ENCODE measurements at places on chromosomes 16 and 17.

DNA sequence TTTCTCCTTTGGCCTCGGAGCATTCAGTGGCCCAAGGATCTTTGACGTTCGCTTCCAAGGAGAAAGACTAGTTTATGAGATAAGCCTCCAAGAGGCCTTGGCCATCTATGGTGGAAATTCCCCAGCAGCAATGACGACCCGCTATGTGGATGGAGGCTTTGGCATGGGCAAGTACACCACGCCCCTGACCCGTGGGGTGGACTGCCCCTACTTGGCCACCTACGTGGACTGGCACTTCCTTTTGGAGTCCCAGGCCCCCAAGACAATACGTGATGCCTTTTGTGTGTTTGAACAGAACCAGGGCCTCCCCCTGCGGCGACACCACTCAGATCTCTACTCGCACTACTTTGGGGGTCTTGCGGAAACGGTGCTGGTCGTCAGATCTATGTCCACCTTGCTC is 1.4 kb downstream of the AOC3 start:
- DNase-seq, result no peak

DNA sequence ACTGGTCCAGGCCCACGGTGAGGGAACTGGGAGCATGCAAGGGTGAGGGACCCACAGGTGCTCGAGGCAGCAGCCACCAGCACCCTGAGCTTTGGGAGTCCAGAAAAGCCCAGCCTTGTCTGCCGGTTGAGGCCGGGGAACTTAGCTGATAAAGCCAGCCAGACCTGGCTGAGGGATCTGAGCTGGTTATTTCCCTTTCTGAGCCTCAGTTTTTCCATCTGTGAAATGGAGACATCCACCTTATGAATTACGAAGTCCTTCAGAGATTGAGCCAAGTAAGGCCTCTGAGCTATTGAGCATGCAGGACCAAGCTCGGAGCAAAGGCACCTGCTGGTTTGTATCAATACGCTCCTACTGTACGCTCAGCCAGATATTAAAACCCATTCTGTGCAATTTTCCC is 13.8 kb downstream of the NECAB2 start:
- DNase-seq, result no peak

GRCh38 chr16:85113168-85113733 is 979 bp upstream of the CIBAR2 start:
- DNase-seq, result no peak

DNA sequence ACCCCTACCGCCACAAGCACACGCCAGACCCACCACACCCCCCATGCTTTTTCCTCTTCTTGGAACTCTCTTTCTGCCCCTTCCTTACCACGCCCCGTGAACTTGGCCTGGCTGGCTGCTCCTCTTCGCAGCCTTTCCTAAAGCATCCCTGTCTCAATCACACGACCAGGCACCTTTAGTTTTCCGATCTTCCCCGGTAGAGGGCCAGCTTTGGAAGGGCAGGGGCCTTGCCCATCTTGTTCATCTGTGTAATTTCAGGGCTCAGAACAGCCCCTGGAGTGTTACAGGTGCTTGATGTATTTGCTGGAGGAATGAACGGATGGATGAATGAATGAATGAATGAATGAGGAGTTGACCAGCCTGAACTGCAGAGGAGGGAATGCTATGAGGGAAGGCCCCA is 3.7 kb downstream of the SPPL2C start:
- no peak for DNase-seq

GRCh38 chr17:30208214-30208613 is 27.3 kb downstream of the SLC6A4 start:
- no peak for DNase-seq

DNA sequence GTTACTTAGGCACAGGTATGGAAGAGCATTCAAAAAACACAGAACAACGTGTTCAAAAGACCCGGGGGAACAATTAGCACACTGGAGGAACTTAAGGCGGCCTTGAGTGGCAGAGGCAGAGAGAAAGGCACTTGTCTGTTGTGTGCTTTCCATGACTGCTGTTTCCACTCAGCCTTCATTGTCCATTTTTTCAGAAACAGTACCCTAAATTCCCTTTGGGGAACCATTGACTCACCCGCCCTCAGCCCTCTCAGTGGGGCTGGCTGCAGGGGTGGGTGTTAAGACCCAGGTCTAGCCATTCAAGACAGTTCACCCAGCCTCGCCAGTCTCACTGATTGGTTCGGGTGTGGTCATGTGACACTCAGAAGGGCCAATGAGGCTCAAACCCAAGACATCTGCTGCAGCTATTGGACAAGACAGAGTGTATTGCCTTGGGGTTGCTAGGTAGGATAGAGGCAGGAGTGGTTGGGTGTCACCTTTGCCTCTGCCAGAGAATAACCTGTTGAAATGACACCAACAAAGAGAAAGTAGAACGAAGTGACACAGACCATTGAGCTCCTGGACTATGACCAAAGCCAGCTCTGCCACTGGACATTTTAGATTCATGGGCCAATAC is 19.6 kb upstream of the CEP20 start:
- peak; percentile 74 for DNase-seq

- DNase-seq, result peak; percentile 66
Measured at GRCh38 chr17:78882540-78883088, 20.4 kb downstream of the CEP295NL start.

- no peak for DNase-seq
Measured at GRCh38 chr17:78991906-78992532, 12.3 kb upstream of the LGALS3BP start.
